ENCODE measurements at places on chromosomes 1 and 21. TPM values are rescaled to one million over a fixed set of nuclear protein-coding genes. Genes with fewer than 3 reads are reported as not detected.
A peak's percentile ranks its signal among the peaks of the same experiment; 100 is the strongest.

Gene ST6GALNAC5
- total RNA-seq, result 22.0 TPM

Gene VSIG8
- not detected for total RNA-seq

Gene BMP8B
- total RNA-seq, result 1.8 TPM

Gene CRYBG2
- 12.7 TPM for total RNA-seq

Gene NUP133
- total RNA-seq, result 20.9 TPM

Gene TSTD1
- total RNA-seq, result 24.6 TPM

Gene SMG5
- 199 TPM for total RNA-seq

Gene VCAM1
- total RNA-seq, result 5.8 TPM

Gene ADCY10
- total RNA-seq, result not detected

Gene PRAMEF20
- total RNA-seq, result not detected

Gene SLC45A1
- total RNA-seq, result 3.0 TPM

DNA sequence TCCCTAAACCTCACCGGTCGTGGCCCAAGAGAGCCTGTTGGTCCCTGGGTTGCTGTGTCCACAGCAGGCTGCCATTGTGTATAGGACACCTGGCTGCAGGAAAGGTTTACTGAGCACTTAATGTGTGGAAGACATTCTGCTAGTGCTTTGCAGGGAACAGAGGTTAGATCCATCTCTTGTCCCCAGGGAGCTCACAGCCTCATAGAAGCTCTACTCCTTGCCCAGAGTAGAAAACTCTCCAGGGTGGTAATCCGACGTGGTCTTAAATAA is 16.9 kb upstream of the ALPL start:
- peaks cover 31% of the 10 kb centered on the region for H3K27me3 ChIP-seq
- DNase-seq, result no peak
- H3K27ac ChIP-seq, result no peak overlapping the region
- no peaks in the 10 kb centered on the region for H3K36me3 ChIP-seq
- H3K4me1 ChIP-seq, result no peaks in the 10 kb centered on the region

- no peak overlapping the region for H3K4me3 ChIP-seq
- H3K4me1 ChIP-seq, result no peaks in the 10 kb centered on the region
- DNase-seq, result no peak
- no peak overlapping the region for H3K27ac ChIP-seq
Measured at GRCh38 chr1:22691031-22691753, 19.4 kb upstream of the EPHB2 start.

GRCh38 chr1:3651930-3652547 is at the start of gene TP73:
TP73 (plus strand) TSS chr1:3652516; CDS start chr1:3682366, 29,850 bp downstream.
- peaks cover 48% of the 10 kb centered on the region for H3K27me3 ChIP-seq
- H3K27ac ChIP-seq, result no peak within 1 kb of the TSS
- H3K4me3 ChIP-seq, result peak within 1 kb of the TSS; percentile 39

DNA sequence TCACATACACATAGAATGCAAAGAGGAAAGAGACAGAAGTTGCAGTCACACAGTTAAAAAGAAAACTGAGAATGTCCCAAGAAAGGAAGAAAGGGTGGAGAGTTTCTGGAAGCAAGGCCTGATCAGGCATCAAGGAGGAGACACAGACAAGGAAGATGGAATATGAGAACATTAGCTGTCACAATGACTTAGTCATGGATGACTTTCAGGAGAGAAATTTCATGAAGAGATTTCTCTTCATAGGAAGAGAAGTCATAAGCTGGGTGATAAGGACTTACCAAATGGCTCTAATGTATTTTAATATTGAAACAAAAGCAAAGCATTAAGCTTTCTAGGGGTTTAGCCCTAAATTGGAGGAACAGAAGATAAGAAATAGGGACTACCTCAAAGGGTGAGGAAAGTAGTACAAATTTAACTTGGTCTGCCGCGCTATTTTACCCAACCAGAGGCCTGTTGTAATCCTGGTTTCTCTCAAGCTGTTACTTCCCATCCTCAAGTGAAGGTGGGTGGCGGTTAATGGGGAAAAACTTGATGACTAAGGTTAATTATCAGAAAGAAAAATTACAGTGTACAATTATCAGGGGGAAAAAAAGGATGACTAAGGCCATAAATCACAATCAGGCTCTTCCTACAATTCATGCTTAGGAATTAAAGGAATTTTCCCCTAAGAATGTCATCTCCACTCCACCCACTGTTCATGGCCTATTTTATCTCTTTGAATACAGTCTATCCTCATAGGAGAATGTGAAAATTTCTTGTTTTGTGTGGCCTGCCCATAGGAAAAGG is 93.9 kb upstream of the ADGRL2 start:
- no peaks in the 10 kb centered on the region for H3K27me3 ChIP-seq
- no peak overlapping the region for H3K27ac ChIP-seq
- DNase-seq, result no peak

DNA sequence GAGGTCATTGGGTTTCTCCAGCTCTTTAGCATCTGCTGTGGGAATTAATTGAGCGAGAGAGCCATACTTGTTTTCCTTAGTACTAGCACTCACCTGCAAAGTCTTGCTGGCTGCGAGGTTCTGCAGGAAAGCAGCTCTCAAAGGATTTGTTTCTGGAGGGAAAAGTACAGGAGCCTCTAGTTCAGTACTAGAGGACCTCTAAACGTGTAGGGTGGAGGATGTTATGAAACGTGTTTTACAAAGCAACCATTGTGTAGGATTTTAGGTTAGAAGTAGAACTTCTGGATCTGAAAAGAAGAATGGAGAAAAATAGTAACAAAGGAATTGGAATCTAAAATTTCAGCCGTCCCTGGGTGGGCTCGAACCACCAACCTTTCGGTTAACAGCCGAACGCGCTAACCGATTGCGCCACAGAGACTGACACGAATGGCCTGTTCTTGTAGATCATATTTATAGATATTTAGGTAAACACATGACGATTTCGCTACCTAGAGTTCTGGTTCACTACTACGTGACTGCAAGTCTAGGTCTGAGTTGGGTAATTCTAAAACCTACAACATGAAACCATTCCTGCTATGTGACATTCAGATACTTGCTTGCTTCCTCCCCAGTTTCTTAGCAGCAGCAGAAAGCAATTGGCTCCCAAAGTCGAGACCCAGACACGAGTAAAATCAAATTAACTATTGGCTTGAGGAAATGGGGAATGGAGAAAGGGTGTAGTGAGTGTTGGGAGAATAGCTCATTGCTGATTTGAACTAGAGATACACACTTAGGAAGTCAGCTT is 60.2 kb upstream of the CFAP126 start:
- no peaks in the 10 kb centered on the region for H3K36me3 ChIP-seq
- no peaks in the 10 kb centered on the region for H3K27me3 ChIP-seq

GRCh38 chr1:47686731-47687630 is 249.1 kb downstream of the FOXD2 start:
- DNase-seq, result no peak
- peaks cover 28% of the 10 kb centered on the region for H3K27me3 ChIP-seq
- no peak overlapping the region for H3K27ac ChIP-seq
- H3K4me1 ChIP-seq, result no peaks in the 10 kb centered on the region

- no peak for DNase-seq
- H3K4me3 ChIP-seq, result no peak overlapping the region
- H3K27me3 ChIP-seq, result no peaks in the 10 kb centered on the region
- H3K27ac ChIP-seq, result no peak overlapping the region
- H3K36me3 ChIP-seq, result no peaks in the 10 kb centered on the region
Measured at GRCh38 chr1:76769911-76770310, 97.4 kb upstream of the ST6GALNAC5 start.

GRCh38 chr1:217026531-217026930 is 303.3 kb upstream of the ESRRG start:
- H3K4me1 ChIP-seq, result peaks cover 13% of the 10 kb centered on the region
- H3K4me3 ChIP-seq, result no peak overlapping the region
- no peaks in the 10 kb centered on the region for H3K36me3 ChIP-seq
- no peaks in the 10 kb centered on the region for H3K27me3 ChIP-seq
- H3K27ac ChIP-seq, result no peak overlapping the region

DNA sequence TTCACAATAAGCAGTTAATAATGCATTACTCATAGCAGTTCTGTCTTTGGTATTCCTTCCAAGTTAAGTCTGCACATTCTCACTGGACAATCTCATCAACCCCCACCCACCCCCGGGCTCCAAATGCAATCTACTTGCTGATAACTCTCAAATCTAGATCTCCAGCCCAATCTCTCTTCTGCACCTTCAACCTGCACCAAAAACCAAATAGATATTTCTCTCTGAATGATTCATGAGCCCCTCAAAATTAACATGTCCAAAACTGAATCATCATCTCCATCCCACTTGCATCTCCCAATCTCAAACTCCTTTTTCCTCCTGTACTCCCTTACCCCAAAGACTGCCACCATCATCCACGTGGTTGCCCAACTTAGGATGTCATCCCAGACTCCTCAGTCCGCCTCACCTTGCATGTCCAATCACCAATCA is 2.7 kb downstream of the DOCK7 start:
- no peak for DNase-seq

DNA sequence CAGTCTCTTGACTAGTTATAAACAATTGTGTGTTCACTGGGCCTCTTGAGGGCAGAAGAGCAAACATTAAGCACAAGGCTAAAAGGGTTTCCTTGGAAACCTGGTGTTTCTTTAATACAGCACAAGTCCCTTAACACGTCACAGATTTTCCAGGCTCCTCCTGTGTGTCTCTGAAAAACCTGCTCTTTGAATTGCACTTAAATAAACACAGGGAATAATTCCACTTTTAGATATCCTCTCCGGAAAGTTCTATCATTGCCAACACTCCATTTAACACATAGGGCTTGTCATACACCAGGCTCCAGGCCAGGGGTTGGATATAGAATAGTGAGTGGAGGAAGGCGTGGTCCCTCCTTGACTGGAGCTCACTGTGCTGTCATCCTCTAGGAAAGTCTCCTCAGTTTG is 442.6 kb downstream of the DSCAM start:
- no peak overlapping the region for H3K4me3 ChIP-seq
- peak; percentile 91 for DNase-seq
- H3K36me3 ChIP-seq, result no peaks in the 10 kb centered on the region

DNA sequence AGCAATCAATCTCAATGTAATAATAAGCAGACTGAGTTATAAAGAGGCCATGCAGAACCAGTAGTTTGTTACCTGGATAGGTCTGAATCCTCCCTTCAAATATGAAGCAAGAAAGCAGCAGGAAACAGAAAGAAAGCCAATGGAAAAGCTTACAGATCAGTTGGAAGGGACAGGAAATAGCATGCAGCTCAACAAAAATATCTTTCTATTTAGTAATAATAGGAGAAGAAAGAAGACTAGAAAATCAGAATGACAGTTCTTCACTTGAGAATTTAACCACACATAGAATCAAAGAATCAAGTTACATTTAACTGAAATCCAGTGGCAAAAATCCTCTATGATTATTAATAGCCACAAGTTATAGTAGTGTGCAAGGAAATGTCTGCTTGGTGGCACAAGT is 194.4 kb downstream of the EIF4G3 start:
- no peaks in the 10 kb centered on the region for H3K4me1 ChIP-seq
- H3K4me3 ChIP-seq, result no peak overlapping the region
- no peak for DNase-seq

GRCh38 chr1:6998267-6998666 is 213.0 kb downstream of the CAMTA1 start:
- no peaks in the 10 kb centered on the region for H3K27me3 ChIP-seq
- no peak overlapping the region for H3K4me3 ChIP-seq
- no peak overlapping the region for H3K27ac ChIP-seq

DNA sequence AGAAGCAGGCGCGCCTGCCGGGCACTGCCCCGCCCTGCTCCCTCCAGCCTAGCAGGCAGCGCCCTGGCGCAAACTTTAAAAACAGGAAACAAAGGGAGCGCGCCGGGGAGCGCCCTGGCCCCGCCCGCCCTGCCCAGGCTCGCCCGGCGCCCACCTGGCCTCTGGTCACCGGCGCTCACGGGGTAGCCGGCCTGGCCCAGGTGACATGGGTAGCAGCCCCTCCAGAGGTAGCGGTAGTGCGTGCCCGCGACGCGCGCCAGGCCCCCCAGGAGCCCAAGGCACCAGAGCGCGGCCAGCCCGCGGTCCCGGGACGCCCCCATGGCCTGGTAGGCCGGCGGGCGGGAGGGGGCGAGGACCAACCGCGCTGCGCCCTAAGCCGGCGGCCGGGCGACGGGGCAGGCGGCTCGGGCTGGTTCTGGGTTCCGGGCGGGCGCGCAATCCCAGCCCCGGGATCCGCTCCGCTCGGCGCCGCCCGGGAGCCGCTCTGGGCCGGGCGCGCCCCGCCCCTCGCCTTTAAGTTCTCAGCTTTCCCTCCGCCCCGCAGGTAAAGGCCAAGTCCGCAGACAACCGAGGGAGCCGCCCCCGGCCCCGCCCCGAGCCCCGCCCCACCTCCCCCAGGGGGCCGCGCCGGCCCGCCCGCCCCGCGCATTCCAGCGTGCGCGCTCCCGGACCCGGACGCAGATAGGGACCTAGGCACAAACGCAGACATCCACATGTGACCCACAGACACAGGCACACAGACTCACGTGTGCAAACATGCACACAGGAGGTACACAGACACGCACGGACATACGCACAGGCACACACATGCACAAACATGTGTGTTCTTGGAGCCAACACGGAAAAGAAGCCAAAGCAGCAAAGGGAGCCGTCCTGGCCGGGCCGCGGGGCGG is 76.7 kb downstream of the ARHGEF16 start:
- H3K27ac ChIP-seq, result peak overlapping the region; percentile 86
- no peaks in the 10 kb centered on the region for H3K27me3 ChIP-seq
- H3K36me3 ChIP-seq, result no peaks in the 10 kb centered on the region
- peak; percentile 93 for DNase-seq

- H3K4me3 ChIP-seq, result no peak overlapping the region
- DNase-seq, result no peak
- H3K27ac ChIP-seq, result no peak overlapping the region
- no peaks in the 10 kb centered on the region for H3K27me3 ChIP-seq
Measured at GRCh38 chr1:185425163-185425562, 108.1 kb upstream of the IVNS1ABP start.

- peaks cover 12% of the 10 kb centered on the region for H3K36me3 ChIP-seq
- H3K4me1 ChIP-seq, result peaks cover 68% of the 10 kb centered on the region
- DNase-seq, result peak; percentile 94
- peak overlapping the region; percentile 89 for H3K27ac ChIP-seq
- H3K27me3 ChIP-seq, result no peaks in the 10 kb centered on the region
Measured at GRCh38 chr1:9371391-9371935, 78.8 kb downstream of the SPSB1 start.

DNA sequence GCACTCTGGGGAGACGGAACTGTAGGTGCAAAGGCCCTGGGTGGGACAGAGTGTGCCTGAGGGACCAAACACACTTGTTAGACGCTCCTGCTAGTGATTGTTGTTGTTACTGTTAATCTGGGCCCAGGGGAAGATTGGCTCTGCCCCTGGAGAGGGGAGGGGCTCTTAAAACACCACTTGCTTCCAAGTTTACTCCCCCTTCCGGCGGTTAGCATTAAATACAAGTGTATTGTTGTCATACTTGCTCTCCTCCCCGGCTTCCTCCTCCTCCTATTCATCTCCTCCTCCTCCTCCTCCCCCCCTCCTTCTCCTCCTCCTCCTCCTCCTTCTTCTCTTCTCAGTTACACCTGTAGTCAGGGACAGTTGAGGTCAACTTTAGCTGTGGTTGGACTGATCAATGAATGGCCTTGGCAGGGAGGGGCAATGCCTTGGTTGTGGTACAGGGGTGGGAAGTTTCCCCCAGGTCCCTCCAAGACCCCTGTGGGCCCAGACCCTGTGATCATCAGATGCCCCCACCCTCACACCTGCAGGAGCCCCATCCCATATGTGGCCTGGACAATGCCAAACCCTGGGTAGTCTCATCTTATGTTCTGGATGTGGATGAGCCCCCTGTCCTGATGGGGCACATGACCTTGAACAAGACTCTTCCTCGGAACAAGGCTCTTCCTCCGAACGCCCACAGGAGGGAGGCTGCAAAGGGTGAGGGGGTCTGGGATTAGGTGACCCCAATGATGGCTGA is 217.3 kb downstream of the PTPRU start:
- H3K4me3 ChIP-seq, result no peak overlapping the region
- H3K27ac ChIP-seq, result no peak overlapping the region
- no peaks in the 10 kb centered on the region for H3K27me3 ChIP-seq
- no peaks in the 10 kb centered on the region for H3K4me1 ChIP-seq
- no peaks in the 10 kb centered on the region for H3K36me3 ChIP-seq
- peak; percentile 58 for DNase-seq
